ENCODE measurements at places on chromosomes 12 and 14. TPM values are rescaled to one million over a fixed set of nuclear protein-coding genes. Genes with fewer than 3 reads are reported as not detected.

PLA2G1B gene
- not detected for total RNA-seq

BIN2 gene
- not detected for total RNA-seq

ADAM21 gene
- 0.29 TPM for total RNA-seq

KRT71 gene
- total RNA-seq, result not detected

TOMM20L gene
- total RNA-seq, result not detected

ESPL1 gene
- 19.0 TPM for total RNA-seq

TAS2R50 gene
- total RNA-seq, result 3.9 TPM

MANSC4 gene
- not detected for total RNA-seq

ZNF891 gene
- 0.44 TPM for total RNA-seq

VASH1 gene
- 2.0 TPM for total RNA-seq

TPH2 gene
- not detected for total RNA-seq

IFI27 gene
- total RNA-seq, result 43.2 TPM

MDGA2 gene
- total RNA-seq, result under 0.01 TPM

FBLN5 gene
- 61.1 TPM for total RNA-seq

ADCK1 gene
- total RNA-seq, result 7.7 TPM

E2F7 gene
- 46.2 TPM for total RNA-seq

ADAMTS20 gene
- not detected for total RNA-seq

OTOGL gene
- total RNA-seq, result 0.14 TPM

WBP11 gene
- total RNA-seq, result 24.2 TPM

SCN8A gene
- 0.88 TPM for total RNA-seq

SCNN1A gene
- 0.57 TPM for total RNA-seq

Data from placental pericyte (primary cell).